ENCODE measurements at places on chromosomes 11 and 22.

DNA sequence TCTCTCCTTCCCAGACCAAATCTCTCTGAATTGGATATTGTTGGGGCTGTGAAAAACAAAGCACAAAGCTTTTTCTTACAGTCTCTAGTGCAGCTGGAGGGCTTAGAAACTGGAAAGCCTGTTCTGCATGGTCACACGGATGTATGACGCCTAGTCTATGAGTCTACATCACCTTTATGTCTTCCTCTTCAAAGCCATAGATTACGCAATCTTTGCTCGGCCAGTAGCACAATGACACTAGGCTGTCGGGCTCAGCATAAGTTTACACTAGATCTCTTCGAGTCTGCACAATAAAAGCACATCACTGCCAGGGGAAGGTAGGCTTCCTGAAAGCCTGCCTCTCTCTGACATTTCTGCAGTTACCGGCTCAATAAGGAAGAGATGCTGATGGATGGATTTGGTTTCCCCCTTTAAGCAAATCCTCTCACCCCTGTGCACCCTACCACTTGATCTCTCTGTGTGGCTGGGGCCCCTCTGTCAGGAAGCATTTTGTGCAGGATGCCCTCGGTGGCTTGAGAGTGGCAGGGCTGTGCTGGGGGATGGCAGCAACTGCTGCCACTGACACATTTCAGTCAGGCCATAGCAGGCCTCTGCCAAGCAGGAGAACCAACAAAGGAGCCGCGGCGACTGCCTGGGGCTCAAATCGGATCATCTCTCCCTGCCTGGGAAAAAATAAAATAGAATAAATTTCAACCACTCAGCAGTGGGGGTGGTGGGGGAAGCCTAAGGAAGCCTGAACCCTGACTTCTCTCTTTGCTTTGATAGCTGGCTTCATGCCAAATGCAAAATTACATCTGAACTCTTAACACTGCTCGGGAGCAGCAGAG is 1272.8 kb downstream of the LRRC4C start:
- DNase-seq = peak; percentile 27

DNA sequence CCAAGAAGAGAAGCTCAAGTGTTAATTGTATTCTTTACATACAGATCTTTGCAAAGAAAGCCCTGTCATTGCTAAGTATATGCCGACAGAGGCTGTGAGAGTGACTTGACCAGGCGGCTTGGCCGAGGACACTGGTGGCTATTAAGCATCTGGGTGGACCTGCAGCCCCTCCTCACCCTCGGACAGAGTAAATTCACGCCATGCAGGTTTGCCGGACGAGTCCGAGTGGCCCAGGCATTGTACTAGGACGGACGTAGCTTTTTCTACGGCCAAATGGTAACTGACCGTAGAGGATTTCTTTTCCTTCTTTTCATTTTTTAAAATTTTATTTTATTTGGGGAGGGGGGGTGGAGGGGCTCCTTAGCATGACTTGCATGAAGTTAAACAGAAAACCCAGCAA is 47.0 kb downstream of the KCNC1 start:
- no peak for DNase-seq

DNA sequence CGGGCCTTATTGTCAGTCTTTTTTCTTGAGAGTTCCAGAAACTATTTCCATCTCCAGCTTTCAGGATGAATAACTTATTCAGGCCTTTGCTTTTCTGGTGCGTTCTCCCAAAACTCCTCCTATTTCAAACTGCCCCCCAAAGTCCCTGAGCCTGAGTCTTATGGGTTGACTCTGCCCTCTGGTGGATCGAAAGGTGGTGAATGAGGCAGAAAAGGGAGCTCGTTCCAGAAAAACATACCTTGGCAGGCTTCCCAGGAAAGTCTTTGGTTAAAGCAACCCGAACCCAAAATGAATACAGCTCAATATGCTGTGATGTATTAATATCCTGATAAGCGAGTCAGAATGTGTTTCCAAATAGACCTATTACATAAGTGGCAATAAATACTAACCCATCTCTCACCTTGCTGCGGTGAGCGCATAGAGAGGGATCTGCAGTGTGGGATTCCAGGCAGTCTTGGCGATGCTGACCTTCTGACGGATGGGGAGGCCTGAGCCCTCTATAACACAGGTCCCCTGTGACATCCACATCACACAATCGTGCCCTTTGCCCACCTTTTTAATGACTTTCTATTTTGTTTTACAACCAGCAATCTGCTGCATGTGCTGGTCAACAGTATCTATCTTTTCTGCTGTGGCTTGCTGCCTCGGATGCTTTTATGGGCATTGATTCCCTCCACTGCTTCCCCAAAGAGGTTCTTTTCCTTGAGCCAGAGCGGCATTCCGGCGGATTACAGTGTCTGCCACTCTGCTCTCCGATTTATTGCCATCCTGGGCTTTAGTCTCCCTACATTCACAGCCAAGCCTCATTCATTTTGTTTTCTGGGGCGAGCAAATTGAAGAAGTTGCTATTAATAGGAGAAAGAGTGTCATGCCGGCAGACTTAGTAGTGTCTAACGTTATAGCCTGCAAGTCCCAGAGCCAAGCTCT is 756.8 kb downstream of the NTM start:
- peak; percentile 95 for DNase-seq

DNA sequence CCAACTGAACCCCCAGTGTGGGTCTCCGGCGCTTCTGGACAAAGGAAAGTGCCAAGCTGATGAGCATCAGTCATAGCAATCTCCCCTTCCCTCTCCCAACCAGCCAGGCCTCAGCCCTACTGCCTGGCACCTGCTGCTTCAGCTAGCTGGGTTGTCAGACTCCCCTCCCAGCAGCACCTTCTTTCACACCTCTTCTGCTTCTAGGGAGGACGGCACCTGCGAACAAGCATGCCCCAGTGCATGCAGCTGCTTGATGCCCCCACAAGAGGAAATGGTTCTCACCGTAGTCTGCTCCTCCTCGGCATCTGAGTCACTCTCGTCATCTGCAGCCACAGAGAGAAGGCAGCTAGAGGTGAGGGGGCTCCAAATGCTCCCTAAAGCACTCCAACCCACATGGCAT is 25.4 kb downstream of the THOC5 start:
- DNase-seq = no peak

DNA sequence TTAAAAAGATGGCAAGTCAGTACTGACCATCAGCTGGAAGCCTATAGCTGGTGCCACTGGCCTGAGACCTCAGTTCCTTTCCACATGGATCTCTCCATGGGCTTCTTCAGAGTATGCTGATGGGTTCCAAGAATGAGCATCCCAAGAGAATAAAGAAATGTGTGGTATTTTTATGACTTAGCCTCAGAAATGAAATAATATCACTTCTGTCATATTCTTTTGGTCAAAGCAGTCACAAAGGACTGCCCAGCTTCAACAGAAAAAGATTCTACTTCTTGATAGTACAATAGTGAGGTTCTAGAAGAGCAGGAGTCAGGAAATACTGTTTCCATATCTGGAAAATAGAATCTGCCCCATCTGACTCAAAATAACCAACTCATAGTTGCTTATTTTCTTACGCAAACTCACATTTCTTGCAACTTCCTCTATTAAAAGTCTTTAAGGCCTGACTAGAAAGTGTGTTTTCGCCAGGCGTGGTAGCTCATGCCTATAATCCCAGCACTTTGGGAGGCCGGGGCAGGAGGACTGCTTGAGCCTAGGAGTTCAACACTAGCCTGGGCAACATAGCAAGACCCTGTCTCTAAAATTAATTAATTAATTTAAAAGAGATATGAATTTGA is 116.9 kb downstream of the SIK3 start:
- no peak for DNase-seq
